NT2/D1 (cell line): ENCODE measurements at places on chromosomes 16 and 17.

DNA sequence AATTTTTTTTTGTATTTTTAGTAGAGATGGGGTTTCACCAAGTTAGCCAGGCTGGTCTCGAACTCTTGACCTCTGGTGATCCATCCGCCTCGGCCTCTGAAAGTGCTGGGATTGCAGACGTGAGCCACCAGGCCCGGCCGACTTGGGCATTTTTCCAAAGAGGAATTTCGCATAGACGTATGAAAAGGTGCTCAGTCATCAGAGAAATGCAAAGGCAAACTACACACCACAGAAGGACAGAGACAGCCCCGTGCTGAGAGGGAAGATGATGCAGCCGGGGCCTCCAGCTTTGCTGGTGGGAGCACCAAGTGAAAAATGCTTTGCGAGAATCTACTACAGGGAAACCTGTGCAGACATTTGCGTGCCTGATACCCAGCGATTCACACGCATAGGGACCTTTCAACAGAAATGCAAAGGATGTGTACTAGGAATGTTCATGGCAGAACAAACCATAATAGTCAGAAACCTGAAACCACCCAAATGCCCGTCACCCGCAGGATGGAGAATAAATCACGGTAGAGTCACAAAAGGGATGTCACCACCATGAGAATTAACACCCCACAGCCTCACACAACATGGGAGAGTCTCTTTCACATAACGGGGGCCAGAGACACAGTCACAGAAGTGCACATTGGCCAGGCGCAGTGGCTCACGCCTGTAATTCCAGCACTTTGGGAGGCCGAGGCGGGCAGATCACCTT, 5.2 kb downstream of the RAB40B start:
- no peak for DNase-seq

- no peak for DNase-seq
These were observed 4.8 kb downstream of the ARRB2 start for GRCh38 chr17:4715063-4715744.

- no peak for DNase-seq
These were observed 119.1 kb downstream of the FTO start for GRCh38 chr16:53822936-53823529.

DNA sequence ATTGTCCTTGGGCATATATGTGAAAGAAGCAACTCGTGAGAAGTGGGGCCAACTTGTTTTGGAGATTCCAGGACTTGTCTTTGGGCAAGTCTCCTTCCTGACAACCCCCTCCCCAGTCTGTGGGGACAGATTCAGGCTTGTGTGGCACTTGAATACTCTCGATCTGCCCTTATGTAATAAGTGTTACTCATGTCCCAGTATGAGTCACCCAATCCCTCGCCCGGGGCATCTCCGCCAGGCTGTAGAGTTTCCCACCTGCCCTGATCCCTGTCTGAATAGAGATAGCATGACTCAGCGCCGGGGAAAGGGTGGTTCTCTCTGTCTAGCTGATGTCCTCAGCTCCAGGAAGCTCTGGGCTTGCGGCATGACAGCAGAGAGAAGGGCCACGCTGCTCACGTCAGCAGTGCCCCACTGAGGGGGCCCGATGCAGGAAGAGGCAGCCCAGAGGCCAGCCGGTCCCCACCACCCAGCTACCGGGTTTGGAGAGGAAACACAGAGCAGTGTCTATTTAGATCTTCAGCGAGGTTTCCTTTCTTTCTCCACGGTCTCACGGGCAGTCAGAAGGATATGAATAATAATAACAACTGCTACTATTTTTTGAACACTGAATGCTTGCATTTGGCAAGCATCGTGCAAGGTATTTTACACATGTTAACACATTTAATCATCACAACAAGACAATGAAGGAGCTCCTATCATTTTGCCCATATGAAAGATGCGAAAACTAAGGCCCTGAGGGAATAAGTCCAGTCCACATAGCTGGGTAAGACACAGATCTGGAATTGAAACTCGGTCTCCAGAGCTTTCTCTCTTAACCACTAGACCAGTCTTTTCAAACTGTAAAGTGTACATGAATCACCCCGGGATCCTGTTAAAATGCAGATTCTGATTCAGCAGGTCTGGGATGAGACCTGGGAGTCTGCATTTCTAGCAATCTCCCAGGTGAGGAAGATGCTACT, 426.7 kb upstream of the MAF start:
- DNase-seq: peak; percentile 71

- DNase-seq: no peak
These were observed at the start of gene CKLF for GRCh38 chr16:66552286-66553177. CKLF (plus strand) TSS chr16:66552576; CDS start chr16:66552716, 140 bp downstream.

- no peak for DNase-seq
These were observed 65.7 kb downstream of the CENPV start for GRCh38 chr17:16287563-16288027.

DNA sequence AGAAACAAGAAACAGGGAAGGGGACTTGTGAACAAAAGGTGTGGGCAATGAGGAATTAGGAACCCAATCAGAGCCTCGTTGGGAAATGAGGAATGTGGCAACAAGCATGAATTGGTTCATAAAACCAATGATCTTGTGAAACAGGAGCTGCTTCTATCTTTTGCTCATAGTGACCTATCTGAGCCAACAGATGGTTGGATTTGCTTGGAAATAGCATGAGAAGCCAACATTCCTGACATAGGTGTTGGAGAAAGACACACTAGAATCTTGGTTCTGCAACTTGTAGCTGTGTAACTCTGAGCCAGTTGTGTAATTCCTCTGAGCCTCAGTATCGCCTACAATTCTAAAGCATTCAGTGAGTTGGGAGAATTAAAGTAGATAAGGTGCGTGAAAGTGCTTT, 251.9 kb upstream of the AXIN2 start:
- no peak for DNase-seq
